ENCODE measurements at places on chromosomes 12 and 14.
A peak's percentile ranks its signal among the peaks of the same experiment; 100 is the strongest.

GRCh38 chr14:84485036-84485435 lies 1044.9 kb upstream of the FLRT2 start:
- no peak for DNase-seq

DNA sequence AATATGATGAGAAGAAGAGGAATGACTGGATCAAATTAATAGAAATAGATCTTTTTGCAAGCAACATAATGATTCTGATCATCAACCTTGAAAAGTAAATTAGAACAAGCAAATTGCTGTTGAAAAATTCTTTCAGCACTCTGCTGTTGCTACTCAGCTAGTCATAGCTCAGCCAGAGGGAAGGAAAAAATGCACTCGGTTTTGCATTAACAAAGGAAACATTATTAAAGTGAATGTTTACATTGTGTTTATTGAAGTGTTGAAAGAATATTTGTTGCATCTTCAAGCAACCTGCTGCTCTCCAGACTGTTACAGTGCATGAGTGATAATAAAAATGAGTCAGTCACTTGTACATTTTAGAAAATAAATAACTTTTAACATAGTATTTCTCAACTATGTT lies 26.5 kb downstream of the AP5M1 start:
- DNase-seq, result no peak

GRCh38 chr12:38162708-38163441 lies 153.7 kb upstream of the ALG10B start:
- no peak for DNase-seq

GRCh38 chr12:115149279-115149678 lies 465.3 kb upstream of the TBX3 start:
- no peak for DNase-seq

- no peak for DNase-seq
Observed at GRCh38 chr12:127742231-127742630, 524.7 kb upstream of the TMEM132C start.

GRCh38 chr14:36495666-36496065 lies 24.4 kb downstream of the NKX2-1 start:
- no peak for DNase-seq

- no peak for DNase-seq
Observed at GRCh38 chr14:105709281-105710118, 183.1 kb downstream of the TMEM121 start.

GRCh38 chr14:92660571-92660970 lies 87.9 kb downstream of the LGMN start:
- no peak for DNase-seq

GRCh38 chr12:79001404-79001803 lies 136.8 kb downstream of the SYT1 start:
- DNase-seq, result no peak

DNA sequence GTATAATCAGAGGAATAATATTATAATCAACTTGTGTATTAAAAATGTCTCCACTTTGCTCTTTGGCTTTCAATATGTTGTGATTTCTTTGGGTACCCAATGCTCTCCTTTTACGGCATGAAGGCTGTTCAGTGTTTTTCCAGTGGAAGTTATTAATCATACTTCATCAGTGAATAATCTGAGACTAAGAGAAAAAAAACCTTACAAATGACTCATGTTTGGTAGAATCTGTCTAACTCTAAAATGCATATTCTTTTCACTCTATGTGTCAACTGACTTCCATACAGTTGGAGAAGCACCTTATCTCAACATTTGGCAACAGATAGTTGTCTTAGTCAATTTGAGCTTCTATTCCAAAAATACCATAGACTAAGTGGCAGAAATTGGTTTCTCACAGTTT lies 82.2 kb downstream of the PTPRO start:
- peak; percentile 18 for DNase-seq

- DNase-seq, result no peak
Observed at GRCh38 chr14:101119830-101120571, 216.5 kb upstream of the RTL1 start.

DNA sequence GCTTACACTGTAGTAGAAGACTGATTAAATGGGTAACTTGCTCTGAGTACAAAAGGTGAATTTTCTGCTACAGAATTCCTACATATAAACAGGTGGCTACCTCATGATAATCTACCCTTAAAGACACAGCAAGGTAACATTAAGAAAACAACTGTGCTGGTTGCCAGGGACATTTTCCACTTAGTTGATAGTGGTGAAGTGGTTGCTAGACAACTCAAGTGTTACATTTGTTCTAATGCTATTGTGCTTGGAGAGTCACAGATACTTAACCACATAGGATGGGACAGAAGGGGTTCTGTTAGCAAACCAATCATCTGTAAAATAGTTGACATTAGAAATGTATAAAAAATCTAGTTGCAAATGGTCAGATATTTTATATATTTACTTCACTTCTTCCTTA lies 870.3 kb upstream of the SEL1L start:
- no peak for DNase-seq

DNA sequence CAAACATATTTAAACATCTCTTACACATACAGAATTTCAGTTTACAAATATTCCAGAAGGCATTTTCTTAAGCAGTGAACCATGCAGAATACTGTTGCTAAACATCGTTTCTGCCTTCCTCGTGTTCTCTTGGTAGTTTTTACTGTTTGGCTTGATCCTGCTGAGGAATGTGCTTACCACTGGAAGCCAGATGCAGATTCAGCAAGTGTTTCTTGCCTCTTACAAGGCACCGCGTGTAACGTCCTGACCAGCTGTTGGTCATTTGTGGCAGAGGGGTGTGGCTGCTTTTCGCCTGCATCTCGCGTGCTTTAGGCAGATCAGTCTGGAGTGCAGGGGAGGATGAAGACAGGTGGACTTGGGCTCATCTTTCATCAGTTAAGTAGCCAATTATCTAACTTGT lies 12.4 kb downstream of the EIF2B1 start:
- no peak for DNase-seq
